Esophagus squamous epithelium (tissue), 5 donors: ENCODE measurements at places on chromosomes 2 and 18. TPM values are rescaled to one million over a fixed set of nuclear protein-coding genes. Genes with fewer than 3 reads are reported as not detected.

The FBXO36 gene
- 0.79 TPM for total RNA-seq

The EDAR gene
- total RNA-seq: 4.9 TPM

The UBE2E3 gene
- 65.4 TPM for total RNA-seq

DNA sequence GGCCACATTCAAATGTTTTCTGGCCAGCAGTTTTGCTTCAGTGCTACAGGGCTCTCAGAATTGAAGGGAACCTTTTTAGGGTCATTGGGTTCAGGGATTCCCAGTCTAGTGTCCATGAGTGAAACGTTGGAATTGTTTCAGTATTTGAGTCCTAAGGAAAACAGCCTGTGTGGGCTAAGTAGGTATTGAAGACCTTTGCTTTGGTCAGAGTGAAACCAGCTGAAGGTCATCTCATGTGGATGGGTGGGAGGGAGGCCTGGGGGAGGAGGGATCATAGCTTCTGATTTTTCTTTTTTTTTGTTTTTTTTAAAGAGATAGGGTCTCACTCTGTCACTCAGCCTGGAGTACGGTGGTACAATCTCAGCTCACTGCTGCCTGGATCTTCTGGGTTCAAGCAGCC, 20.2 kb downstream of the B3GNT2 start:
- no peak for DNase-seq

- no peak for DNase-seq
These were observed 183.4 kb upstream of the CDH7 start for GRCh38 chr18:65567372-65567771.

- DNase-seq: no peak
These were observed 304.5 kb downstream of the EIPR1 start for GRCh38 chr2:3073041-3073595.

GRCh38 chr18:21602299-21602587, 1.7 kb upstream of the ESCO1 start:
- no peak for DNase-seq
